OCI-M1 (cell line): ENCODE measurements at places on chromosomes 5 and 9.

DNA sequence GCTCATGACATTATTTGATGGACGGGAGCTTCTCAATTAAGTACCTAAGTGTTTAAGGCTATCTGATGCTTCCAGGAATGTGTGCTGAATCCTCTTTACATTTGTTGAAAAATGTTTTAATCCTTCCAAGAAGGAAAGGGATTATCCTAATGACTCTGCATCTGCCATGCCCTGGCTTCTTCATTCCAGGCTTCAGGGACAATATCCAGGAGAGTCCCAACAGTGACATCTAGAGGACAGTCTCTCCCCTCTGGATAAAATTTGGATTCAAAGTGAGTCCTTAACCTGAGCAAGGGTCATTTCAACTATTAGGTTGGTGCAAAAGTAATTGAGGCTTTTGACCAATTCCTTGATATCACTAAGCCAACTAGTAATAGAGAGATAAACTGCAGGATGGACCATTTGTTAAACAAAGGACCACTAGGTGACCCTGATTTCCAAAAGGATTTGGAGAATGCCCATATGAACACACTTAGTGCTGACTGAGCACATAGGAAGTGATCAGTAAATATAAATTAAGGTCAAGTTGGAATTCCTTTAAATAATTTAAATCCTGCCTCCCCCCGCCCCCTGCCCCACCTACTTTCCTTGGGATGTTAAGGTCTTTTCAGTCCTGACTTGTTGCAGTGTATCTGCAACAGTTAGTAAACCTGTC lies 19.1 kb downstream of the TNFSF8 start:
- peak; percentile 27 for DNase-seq

DNA sequence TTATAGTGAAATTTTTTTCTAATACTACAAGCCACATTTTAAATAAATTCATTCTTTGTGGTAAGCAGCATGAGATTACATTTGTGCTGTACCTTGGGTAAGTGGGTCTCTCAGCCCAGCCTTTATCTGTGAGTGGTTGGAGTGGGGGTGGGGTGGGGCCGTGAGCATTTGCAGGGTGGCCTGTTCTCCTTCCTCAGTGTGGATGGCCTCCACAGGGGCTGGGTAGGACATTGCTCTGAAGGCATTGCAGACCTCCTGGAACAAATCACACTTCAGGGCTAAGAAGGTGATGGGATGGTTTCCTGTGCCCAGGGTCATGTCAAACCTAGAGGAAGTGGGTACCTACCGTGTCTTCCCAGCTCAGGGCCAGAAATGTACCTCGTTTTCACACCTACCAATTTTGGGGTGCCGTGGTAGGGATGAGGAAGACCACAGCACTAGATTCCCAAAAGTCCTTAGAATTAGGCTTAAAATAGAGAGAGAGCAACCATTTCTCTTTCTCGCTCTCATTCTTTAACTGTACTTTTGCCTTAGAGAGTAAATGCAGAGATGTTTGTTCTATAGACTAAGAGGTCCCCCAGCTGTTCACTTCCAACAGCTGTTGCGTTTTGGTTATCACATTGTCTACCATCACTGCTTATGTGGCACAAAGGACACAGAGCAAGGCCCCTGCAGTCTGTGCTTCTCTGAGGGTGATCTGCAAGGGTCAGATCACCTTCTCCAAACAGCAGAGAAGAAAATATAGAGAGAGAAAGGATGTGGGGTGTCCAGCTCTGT lies 83.4 kb upstream of the CTSL start:
- DNase-seq, result no peak

DNA sequence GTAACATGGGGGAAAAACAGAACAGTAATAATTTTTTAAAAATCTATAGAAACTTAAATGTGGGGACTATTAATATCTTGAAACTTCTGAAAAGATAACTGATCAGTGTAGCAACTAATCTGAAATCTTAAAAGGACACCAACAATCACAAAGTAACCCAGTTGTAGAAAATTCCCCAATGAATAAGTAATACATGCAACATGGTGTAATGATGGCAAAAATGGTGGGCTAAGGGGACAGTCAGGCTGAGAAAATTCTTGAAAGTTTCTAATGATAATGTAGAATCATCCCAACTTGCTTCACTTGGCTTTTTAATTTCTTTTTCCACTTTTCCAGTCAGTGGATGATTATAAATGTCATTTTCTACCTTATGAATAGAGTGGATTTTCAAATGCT lies 5.4 kb downstream of the NFIL3 start:
- peak; percentile 39 for DNase-seq

DNA sequence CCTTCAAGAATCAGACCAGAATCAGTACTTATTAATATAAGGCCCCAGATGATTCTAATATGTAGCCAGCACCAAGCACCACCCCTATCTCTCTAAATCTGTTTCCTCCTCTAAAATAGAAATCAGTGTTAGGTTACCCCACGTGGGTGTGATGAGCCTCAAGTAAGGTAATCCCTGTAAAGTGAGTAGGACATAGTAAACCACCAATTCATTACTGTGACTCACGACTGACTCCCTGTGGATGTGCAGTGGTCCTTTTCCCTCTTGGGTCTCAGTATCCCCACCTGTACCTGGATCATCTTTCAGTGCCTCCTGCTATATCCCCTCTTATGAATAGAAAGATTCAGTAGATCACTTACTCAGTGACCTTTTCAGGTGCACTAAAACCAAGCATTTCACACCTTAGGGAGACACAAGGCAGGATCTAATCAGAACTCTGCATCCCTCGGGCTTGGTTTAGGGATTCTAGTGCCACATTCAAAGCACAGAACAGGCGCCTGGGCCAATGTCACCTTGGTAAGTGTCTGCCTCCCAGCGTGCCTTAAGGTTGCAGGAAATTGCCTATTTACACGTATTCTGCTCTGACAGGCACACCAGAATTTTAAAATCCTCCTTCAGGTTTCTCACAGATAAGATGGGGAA lies 12.2 kb upstream of the ALDH1B1 start:
- no peak for DNase-seq

DNA sequence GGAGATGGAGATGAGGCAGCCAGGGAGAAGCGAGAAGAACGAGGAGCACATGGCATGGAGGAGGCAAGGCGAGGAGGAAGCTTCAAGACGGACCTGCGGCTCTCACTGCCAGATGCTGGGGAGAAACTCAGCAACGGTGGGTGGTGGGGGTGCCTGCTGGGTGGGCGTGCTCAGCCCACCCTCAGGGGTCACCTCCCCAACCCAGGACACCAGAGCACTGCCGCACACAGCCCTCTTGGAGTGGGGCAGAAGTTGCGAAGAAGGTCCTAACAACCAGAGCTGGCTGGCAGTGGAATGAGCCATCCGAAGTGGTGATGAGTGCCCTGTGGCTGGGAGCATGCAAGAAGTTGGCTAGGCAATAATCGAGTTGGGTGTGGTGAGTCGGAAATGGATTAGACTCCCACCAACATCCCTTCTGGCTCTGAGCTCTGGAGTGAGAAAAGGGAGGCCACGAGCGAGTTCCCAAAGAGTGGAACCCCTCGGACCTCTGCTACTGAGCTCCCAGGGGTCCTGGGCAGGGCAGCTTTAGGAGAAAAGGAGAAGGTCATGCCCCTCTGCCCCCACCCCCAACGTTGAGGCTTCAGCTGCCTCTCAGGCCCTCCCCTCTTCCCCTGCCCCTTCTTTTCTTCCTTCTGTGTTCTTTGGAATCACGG lies 212.7 kb upstream of the MVB12B start:
- DNase-seq, result no peak

GRCh38 chr9:123784518-123784917 lies 145.4 kb downstream of the DENND1A start:
- no peak for DNase-seq
